ENCODE measurements at places on chromosomes 16 and 17. TPM values are rescaled to one million over a fixed set of nuclear protein-coding genes. Genes with fewer than 3 reads are reported as not detected.

- no peak for DNase-seq
These were observed 78.1 kb downstream of the GP2 start for GRCh38 chr16:20249211-20249610.

Gene TSPAN10
- total RNA-seq, result 1.7 TPM

DNA sequence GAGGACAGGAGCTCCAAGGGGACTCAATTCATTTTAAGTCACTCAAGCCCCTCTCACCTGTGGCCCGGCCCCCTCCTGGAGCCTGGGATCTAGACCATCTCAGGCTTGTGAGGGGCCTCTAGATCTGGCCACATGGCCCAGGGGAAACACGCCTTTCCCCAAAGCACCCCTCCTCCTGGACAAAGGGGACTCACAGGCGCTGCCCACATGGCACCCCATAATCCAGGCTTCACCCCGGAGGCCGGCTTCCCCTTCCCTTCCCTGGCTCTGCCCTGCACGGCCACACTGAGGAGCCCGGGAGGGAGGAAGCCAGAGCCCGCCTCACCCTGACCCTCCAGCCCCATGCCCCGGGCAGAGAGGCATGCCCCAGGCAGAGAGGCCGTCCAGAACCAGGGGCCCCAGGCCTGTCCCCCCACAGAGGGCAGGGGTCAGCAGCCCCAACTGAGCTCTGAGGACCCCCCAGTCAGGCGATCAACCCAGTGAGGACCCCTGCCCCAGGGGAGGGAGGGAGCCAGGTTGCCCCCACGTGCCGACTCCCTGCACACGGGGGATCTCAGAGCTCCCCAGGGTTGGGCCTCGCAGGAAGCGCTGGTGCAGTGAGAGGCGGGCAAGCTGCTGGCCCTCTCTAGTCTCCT lies 10.9 kb downstream of the HS3ST6 start:
- no peak for DNase-seq

DNA sequence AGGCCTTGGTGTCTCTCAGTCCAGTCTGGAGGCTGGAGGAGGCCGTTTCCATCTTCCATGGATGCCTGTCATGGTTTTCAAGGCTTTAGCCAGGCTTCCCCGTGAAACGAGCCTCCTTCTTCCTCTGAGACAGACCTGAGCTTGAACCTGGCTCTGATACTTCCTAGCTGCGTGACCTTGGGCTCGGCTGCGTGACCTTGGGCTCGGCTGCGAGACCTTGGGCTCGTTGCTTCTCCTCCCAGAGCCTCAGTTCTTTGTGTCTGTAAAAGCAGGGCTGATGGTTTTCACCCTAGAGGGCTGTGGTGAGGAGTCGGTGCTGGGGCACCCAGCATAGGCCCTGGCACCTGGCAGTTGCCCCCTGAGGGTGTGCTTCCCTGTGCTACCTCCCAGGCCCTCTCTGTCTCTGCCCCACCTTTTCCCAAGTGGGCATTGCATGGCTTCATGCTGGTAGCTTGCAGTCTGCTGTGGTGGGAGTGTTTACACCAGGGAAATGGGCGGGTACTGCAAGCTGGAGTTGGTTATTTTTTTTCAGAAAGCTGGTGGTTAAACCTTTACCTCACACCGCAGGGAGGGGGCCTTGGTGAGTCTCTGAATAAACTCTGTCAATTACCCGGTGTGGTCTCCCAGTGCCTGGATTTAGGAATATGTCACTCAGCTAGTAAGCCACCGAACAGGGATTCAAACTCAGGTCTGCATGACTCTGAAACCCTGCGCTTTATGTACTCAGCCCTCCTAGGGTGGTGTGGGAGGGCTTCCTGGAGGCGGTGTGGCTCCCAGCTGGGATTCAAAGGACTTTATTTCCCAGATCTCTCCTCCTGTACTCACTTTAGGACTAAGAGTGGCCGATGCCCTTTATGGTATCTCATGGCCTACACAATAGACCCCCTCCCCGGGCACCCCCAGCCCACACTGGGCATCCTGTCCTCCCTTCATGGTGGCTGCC lies 129.0 kb upstream of the CIBAR2 start:
- DNase-seq, result no peak

DNA sequence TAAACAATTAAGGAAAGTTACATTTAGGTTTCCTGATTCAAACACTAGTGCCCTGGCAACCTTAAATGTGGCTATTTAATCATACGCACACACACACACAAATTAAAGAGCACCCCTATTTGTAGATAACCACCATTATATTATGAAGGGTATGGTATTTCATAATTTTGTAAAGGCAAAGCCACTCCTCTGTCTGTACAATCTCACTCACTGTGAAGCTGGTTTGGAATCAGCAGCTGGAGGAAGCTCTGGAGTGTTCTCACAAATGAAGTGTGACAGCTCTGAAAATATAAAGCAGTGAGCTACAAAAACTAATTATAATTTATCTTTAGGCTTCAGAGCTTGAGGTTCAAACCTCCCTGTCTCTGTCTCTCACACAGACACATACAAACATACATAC lies 57.9 kb upstream of the KCNJ16 start:
- DNase-seq, result no peak

- DNase-seq, result no peak
These were observed 57.1 kb downstream of the BRIP1 start for GRCh38 chr17:61806081-61806828.

DNA sequence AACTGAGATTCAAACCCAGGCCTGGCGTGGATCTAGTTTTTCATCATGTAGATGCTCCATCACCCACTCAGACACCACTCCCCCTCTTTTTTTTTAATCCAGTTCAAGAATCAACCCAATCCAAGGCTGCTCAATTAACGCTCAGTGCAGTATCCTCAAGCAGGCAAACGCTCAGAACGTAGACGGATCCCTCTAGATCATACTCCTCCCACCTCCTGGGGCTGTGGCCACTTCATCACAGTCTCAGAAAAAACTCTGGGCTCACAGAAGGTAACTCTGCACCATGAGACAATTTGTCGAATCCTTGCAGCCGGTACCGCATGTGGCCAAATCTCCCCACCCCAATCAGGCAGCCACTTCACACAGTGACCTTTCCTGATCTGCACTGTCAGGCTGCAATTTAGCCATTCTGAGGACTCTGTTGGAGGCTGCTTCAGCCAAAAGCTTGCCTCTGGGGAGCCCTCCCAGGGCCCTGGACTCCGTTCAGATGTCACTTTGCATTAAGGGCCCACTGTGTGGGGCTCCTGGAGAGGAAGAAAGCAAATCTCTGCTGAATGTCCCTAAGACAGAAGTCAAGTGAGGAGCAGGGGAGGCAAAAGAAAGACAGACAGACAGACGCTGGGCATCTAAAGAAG lies 183.5 kb downstream of the XYLT1 start:
- peak; percentile 74 for DNase-seq

DNA sequence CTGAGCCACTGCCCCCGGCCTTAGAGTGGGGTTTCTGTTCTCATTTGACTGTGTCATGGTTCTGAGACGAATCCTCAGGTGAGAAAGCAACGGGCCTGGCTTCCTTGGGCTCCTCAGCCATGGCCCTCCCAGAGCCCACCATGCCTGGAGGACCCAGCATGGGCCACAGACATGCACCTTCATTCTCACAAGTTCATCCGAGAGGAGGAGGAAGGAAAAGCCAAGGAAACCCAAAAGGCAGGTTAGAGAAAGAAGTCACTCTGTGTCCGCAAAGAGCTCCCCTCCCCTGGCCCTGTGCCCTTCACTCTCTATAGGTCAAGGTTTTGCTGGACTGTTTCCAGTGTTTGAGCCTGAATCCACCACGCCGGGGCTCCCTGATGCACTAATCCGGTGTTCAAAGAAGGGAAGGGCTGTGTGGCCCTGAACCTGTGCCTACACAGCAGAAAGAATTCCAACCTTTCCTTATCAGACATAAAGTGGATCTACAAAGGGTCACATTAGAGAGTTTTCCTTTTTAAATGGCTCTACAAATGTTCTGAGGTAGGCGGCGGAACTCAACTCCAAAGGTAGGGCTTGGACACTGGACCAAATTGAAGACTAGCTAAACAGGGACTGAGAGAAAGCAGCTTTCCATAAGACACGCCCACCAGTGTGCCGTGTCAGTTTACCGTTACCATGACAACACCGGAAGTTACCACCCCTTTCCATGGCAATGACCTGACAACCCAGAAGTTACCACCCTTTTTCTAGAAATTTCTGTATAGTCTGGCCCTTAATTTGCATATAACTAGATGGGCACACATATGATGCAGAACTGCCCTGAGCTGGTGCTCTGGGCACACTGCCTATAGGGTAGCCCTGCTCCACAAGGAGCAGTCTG lies 15.9 kb upstream of the PECAM1 start:
- peak; percentile 87 for DNase-seq

Gene LGALS9
- total RNA-seq, result 5.4 TPM

- peak; percentile 86 for DNase-seq
These were observed 1.4 kb upstream of the VAMP2 start for GRCh38 chr17:8163978-8164814.

DNA sequence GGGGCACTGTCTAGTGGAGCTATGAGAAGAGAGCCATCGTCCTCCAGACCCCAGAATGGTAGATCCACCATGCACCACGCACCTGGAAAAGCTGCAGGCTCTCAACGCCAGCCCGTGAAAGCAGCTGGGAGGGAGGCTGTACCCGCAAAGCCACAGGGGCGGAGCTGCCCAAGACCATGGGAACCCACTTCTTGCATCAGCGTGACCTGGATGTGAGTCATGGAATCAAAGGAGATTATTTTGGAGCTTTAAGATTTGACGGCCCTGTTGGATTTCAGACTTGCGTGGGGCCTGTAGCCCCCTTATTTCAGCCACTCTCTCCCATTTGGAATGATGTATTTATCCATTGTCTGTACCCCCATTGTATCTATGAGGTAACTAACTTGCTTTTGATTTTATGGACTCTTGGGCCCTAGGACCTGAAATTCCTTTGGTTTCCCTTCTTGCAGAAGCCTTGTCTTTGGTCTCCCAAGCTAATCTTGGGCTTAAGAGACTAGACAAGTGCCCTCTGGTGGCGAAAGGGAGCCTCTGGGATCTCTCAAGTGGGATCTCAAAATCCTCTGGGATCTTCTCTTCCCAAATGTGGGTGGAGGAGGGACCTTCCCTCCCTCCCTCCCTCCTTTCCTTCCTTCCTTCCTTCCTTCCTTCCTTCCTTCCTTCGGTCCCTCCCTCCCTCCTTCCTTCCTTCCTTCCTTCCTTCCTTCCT lies 58.2 kb upstream of the HAPSTR1 start:
- peak; percentile 49 for DNase-seq
